Peyer's patch (tissue), 4 donors: ENCODE measurements at places on chromosomes 3 and 15.

- DNase-seq = no peak
Measured at GRCh38 chr3:114328345-114328744, 34.5 kb downstream of the TIGIT start.

- no peak for DNase-seq
Measured at GRCh38 chr3:124256599-124256998, 264.7 kb upstream of the ROPN1 start.

GRCh38 chr3:30073622-30074021, 532.8 kb upstream of the TGFBR2 start:
- no peak for DNase-seq

GRCh38 chr15:35986191-35986721, 440.3 kb upstream of the DPH6 start:
- no peak for DNase-seq

DNA sequence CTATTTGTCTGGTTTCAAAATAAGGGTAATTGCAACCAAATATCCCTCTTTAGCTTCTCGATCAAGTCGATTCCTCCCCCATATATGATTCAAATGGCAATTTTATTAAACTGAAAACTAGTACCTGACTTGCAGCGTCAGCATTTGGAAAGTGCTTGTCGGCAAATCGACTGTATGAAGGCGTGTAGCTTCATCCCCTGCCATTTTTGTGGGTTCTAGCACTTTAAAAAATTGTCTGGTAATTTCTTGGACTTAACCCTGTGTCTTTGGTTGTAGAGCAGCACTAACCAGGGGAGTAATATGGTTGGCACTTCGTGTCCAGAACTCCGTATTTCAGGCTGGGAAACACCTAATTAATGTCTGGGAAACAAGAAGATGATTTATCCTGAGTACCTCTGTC, 573 bp downstream of the MME start:
- no peak for DNase-seq

- no peak for DNase-seq
Measured at GRCh38 chr3:12392101-12392878, 92.0 kb upstream of the TSEN2 start.

DNA sequence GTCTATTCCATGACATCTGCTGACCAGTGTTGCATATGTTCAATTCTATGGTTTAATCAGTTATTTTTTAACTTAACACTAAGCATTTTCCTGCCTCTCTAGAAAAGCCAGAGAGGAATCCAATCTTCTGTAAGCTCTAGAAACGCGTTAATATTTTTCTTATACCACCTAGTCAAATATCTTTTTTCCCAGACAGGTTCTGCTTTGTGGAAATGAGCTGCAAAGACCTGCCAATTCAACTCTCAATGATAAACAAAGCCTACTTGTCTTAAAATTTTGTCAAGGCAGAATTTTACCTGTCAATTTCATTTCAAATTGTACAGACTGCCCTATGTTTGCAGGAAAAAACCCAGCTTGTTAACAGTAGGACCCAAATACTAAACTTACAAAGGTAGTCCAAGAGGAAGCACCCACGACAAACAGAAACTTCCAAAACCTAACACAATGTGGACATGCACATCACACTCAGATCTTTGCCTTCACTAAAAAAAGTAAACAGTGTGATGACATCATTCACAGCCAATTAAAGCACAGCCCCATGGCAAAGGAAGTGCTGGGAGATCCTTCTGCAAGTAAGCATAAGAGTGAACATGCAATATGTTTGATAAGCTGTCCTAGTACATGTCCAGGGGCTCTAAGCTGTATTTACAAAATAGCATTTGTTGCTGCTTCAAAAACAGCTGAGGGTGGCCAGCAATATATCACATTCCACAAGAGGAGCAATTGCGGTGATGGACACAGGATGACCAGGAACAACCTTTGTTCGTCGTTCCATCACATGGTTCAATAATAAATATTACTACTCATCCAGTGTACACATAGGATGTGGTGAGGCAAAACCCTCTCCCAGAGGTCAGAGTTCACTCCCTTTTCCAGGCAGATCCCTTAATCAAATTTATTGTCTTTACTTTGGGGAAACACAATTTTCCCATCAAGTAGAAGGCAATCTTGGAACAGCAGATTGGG, 139.4 kb upstream of the TSC22D2 start:
- DNase-seq = no peak

GRCh38 chr3:33578325-33579177, 138.3 kb upstream of the UBP1 start:
- no peak for DNase-seq

DNA sequence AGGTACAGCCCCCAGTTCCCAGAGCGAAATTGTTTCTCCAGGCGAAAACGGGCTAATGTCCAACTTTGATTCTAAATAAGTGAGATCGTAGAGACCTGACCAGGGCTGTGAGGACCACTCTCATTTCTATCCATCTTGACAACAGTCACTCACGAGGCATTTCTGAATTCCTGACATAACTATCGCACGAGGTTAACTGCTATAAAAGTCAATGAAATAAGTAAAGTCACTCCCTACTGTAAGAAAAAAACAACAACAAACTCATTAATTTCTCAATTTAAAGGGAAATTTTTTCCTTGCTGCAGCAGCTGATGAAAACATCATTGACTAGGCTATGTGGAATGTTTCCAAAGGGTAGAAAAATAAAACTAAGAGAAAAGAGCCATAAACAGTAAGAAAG, 69.1 kb downstream of the GREM1 start:
- no peak for DNase-seq

DNA sequence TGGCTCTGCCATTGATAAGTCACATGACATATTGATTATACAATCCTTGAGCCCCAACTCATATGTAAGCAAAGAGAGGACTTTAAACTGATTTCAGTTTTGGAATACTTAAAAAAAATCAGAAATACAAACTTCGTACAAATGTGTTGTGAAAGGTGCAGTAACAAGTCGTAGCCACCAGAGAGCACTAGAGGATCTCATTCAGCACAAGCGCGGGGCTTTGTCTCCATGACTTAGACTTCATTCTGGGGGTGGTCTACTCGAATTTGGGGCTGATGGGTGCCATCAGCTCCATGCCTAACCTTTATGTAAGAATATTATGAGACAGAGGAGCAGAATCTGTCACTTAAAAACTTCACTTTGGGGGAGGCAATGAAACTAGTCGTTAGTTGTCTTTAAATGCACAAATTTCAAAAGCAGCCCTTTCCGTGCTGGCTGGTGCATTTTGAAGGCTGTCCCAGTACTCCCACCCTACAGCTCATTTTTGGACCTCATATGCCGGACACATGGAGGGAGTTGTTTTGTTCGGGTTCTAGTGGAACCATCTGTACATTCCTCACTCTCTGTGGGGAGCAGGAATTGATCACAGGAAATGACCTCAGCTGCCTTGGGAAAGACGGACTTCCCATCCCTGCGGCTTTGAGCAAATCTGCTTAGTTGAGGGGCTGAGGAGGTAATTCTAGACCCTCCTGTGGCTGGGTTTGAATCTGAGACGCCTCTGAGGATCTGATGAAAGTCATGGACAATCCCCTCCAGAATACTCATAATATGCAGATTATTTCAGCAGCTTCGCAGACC, 27.5 kb upstream of the MASP1 start:
- no peak for DNase-seq

DNA sequence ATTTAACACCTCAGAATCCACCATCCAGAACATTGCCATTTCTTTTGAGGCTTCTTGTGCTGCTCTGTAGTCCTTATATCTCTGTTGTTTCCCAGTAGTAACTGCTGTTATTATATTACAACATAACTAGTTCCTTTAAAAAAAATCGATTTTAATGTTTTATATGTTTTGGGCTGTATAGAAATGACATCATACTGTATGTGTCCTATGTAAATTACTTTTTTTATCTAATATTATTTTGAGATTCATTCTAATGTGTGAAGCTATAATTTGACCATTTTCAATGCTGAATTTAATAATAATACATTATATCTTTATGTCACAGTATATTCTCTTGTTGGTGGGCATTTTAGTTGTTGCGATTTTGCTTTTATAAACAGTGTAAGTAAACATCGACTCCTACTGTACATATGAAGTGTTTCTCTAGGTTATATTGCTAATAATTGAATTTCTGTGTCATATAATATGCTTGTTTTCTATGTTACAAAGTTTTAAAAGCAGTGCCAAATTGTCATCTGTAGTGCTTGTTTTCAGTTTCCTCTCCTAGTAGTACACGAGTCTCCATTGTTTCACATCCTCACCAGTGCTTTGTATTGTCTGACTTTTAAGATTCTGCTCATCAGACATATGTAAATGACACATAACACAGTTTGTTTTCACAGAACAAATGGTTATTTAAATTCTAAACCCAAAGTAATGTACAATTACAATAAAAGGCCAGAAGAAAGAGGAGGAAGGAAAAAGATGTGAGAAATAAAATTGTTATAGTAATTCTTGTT, 172.0 kb upstream of the LRRFIP2 start:
- DNase-seq = no peak

- no peak for DNase-seq
Measured at GRCh38 chr3:155391104-155391503, 97.6 kb upstream of the STRIT1 start.

GRCh38 chr15:88220443-88221335, 35.9 kb downstream of the NTRK3 start:
- no peak for DNase-seq

DNA sequence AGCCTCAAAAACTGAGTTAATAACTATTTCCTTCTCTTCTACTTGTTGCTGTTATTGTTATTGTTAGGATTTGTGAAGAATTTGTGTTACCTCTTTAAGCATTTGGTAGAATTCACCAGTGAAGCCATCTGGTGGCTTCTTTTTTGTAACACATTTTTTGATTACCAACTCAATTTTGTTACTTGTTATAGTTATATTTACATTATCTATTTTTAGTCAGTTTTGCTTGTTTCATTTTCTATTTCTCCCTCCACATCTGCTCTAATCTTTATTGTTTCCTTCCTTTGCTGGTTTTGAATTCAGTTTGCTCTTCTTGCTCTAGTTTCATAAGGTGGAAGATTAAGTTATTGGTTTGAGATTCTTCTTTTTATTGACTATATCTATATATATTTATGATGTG, 3.7 kb upstream of the SLC9C1 start:
- DNase-seq = no peak

- peak; percentile 80 for DNase-seq
Measured at GRCh38 chr15:69298697-69299441, at the start of gene PAQR5. Gene PAQR5 (plus strand): TSS chr15:69298912. CDS start chr15:69360081, 61,169 bp downstream.

- DNase-seq = peak; percentile 29
Measured at GRCh38 chr3:126661532-126662364, 6.8 kb upstream of the TXNRD3 start.

DNA sequence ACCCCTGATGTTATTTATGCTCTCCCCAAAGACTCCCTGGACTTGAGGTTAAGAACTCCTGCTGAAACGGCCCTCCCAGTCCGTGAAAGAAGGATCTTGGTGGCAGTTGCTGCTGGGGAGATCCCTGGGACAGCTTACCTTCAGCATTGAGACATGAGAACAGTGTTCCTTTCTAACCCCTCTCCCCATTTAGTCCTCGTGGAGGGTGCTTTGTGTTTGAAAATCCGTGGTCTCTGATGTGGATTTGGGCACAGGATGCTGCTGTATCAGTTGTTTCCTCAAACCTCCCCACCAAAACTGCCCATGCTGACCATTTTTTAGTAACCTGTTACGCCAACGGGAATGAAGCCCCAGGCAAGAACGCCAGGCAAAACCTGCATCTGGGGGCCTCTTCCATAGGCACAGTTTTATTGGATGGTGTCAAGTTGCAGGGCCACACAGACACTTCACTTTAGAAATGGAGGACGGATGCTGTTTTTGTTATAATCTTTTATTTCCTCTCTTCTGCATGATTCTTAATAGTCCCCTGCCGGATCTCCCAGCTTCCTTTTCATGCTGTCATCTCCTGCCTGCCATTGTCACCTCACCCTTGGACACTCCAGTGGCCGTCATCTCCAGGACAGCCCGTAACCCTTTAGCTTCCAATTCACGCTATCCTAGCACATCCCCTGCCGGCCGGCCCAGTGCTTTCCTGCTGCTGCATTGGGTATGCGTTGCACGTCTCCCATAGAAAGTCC, 31.7 kb upstream of the CEMIP start:
- DNase-seq = no peak

DNA sequence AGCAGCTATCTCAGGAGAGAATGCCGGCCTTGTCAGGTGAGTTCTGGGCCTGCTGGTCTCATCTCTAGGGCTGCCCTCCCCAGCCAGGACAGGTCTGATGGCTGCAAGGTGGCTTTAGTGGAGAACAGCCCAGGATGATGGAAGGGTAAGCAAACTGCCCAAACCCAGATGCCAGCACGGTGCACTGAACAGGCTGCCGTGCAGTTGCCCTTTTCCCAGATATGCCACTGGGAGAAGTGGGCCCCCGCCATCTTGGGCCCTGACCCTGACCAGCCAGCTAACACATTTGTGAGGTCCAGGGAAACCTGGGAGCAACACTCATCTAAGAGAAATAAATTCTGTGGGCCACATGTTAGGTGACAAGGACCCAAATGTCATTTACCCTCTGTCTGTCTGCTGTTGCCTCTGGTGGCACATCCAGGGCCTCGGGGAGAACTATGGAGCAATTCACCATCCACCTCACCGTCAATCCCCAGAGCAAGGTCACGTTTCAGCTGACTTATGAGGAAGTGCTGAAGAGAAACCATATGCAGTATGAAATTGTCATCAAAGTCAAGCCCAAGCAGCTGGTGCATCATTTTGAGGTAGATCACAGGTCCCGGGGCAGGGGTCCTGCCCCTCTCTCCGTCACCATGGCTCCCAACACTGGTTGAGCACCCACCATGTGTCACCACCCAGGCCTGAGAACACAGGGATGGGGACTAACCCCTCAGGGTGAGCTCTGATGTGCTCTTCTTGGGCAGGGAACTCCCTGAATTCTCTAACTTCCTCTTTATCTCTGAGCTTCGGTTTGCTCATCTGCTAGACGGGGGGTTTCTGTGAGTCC, 1.8 kb downstream of the ITIH1 start:
- no peak for DNase-seq

DNA sequence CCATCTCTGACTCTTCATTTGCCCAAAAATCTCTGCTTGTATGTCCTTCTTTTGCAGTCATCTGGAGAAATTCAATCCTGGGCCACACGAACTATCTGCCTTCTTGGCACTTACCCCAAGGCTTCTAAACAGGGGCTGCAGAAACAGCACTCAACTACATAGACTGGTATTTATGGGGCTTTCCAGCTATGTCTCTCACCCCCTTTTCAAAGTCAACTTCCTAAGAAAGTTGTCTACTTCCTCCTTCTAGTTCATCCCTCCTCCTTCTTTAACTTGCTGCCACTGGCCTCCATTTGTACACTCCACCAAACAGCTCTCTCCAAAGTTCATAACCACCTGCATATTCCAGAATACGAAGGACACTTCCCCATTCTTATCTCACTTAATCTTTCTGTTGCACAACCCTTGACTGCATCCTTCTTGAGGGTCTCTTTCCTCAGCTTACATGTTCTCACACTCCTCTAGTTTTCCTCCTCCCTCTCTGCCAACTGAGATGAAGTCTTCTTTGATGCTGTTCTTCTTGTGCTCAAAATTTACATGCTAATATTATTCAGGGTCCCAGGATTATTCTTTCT, 55.2 kb downstream of the PLD1 start:
- no peak for DNase-seq

GRCh38 chr3:190197346-190197763, 76.7 kb upstream of the P3H2 start:
- no peak for DNase-seq
